ENCODE measurements at places on chromosomes 11 and 22.

DNA sequence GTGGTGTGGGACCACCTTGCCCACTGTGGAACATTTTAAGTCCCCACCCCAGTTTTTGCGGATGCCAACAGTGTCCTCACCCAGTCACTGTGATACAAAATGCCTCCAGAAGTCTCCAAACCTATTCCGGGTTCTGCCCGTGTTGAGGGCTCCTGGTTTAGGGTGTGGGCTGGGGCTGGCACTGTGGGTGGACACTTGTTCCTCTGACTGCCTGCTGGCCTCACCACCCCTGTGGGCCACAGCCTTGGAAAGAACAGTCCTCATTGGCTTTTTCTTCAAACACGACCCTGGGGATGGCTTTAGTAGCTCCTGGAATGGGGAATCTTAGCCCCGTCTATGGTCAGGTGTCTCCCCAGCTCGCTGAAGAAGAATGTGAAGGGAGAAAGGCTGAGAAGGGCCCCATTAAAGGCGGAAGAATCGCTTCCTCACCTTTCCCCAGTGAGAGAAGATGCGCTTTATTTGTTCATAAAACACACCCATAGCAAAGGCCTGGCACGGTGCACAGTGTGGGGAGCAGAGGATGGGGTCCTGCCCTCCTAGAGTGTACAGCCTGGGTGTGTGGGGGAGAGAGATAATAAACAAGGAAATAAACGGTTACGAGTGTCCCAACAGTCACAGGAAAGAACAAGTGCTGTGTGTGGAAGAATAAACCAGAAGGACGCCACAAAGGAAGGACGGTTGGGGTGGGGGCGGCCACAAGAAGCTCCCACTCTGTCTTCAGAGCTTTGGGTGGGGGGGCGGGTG lies 91.6 kb upstream of the SLC22A12 start:
- no peak for DNase-seq

DNA sequence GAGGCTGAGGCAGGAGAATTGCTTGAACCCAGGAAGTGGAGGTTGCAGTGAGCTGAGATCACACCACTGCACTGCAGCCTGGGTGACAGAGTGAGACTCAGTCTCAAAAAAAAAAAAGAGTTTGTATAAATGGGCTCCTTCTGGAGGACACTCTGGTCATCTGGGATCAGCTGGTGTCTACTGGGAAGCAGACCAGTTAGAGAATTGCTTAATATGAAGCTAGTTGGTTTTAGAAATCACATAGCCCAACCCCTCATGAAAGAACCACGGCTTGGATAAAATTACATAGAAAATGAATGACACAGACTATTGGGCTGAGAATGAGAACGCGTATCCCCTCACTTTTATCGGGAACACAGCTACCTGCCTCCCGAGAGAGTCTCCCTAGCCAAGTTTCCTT lies 3.2 kb upstream of the MS4A14 start:
- no peak for DNase-seq

DNA sequence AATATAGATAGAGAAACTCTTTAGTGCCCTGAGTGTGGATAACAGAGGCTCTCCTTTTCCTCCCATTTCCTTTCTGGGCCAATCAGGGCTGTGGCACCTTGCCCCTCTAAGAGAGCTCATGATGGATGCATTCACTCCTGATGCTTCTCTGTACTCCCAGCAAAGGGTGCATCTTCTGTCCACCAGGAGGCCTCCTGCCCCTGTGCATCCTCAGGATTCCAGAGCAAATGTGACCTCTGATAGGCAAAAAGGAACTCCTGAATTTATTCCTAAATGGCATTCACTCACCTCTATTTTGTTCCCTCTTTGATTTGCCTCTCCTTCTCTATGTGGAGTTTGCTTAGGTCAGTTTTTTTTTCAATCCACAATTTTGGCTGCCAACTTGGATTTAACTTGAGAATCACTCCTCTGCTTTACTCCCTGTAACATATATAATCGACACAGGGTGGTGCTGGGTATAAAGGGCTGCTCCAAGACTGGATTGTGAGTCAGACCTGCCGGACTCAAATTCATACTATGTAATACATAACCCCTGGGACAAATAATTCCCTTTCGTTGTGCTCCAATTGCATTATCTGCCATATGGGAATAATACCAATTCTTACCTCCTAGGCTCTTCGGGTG lies 1.1 kb upstream of the MRGPRX4 start:
- DNase-seq = no peak

GRCh38 chr11:72292106-72292785 lies 48.3 kb upstream of the PHOX2A start:
- DNase-seq = no peak

DNA sequence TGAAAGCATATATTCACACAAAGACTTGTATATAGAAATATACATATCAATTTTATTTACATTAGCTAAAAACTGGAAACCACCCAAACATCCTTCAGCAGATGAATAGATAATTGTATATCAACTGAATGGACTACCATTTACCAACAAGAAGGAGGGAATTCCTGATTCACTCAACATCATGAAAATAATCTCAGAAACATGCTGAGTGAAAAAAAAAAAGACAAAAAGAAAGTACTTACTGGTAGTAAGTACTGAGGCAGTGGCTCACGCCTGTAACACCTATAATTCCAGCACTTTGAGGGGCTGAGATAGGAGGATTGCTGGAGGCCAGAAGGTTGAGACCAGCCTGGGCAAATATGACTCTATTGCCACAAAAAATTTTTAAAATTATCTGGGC lies 7.4 kb upstream of the IPO7 start:
- DNase-seq = no peak

- DNase-seq = no peak
Observed at GRCh38 chr11:6523253-6523652, 26.2 kb downstream of the DNHD1 start.

DNA sequence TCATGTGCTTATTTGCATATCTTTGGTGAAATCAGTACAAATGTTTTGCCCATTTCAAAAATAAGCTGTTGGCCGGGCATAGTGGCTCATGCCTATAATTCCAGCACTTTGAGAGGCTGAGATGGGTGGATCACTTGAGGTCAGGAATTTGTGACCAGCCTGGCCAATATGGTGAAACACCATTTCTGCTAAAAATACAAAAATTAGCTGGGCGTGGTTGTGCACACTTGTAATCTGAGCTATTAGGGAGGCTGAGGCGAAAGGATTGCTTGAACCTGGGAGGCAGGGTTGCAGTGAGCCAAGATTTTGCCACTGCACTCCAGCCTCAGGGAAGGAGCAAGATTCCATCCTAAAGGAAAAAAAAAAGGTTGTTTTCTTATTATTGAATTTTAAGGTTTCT lies 136.0 kb downstream of the SWAP70 start:
- no peak for DNase-seq

DNA sequence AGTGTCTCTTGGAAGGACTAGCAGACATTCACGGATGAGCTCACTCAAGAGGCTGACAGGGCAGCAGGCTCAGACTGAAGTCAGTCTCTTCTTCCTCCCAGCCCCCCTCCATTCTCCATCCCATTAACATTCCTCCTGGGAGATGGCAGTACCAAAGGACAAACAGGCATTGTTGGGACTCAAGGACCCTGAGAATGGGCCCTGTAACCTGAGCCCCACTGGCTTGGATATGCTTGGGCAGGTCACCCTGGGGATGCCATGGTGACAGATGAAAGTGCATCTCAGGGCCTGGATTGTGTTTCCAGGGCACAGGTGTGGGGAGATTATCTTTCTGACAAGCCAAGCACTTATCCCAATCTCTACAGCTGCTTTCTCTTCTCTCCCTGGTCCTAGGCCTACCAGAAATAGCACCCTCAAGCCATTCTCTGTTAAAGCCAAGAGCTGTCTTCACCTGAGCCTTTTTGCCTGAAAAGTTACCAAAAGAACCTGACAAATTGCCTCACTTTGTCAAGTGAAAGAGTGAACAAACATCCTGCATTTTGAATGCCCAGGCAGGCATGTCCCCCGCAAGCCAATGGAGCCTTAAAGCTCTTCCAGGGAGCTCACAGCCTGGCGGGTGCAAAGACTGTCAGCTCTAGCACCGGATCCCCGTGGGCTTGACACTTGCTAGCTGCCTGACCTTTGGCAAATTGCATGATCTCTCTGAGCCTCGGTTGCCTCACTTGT lies 366.0 kb upstream of the NARS2 start:
- DNase-seq = peak; percentile 31

DNA sequence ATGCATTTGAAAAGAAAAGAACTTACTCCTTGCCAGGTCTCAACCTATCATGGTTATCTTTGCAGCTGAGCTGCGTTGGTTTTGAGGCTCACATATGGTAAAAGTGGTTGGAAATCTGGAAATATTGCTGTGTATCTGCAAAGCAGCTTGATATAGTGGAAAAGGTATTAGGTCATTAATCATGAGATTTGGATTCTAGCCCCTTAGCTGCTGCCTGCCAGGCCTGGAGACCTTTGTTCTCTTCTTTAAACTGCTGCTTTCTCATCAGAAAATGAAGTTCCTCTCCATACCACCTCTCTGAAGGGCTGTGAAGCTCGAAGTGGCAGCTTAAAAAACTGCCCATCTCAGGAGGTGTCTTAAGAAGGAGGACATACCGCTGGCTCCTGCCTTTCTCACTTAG lies 5.7 kb downstream of the PPARA start:
- DNase-seq = no peak

Measured in D721Med (cell line).